Activated CD4-positive, alpha-beta T cell treated with anti-CD3 and anti-CD28 coated beads, Interleukin-2, amount 10 ng/mL, durations not matched to agents 24 days and 14 days (primary cell): ENCODE measurements at places on chromosomes 4 and X. TPM values are rescaled to one million over a fixed set of nuclear protein-coding genes. Genes with fewer than 3 reads are reported as not detected.

TGIF2LX gene
- not detected in 2 replicates for total RNA-seq

TLR1 gene
- 0.85 and 2.6 TPM in 2 replicates for total RNA-seq

RIPPLY1 gene
- not detected in 2 replicates for total RNA-seq

GATA1 gene
- total RNA-seq, result not detected in 2 replicates

CLDN22 gene
- not detected in 2 replicates for total RNA-seq

- peak overlapping the region; percentile 43 for H3K4me3 ChIP-seq
- H3K36me3 ChIP-seq, result no peaks in the 10 kb centered on the region
- no peak overlapping the region for H3K27ac ChIP-seq
- H3K4me1 ChIP-seq, result peaks cover 3% of the 10 kb centered on the region
These were observed 448 bp downstream of the TLL1 start for GRCh38 chr4:165873298-165874071.

DNA sequence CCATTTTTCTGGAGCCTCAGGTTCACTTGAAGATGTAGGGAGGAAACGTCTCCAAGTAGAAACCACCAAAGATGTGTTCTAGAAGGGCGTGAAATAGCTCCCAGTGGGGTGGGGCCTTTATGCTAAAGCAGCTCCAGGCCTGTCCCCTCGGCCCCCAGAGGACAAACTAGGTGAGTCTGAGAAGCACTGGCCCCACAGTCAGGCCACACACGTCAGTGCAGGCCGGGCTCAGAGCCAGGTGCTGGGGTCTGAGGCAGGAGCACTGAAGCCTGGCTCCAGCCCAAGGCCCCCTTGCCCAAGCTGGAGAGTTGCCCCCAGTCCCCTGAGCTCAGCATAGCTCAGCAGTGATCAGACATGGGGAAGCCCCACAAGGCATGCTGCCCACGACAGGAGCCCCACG, 95.4 kb upstream of the PSAPL1 start:
- no peak overlapping the region for H3K4me3 ChIP-seq
- no peak overlapping the region for H3K27ac ChIP-seq
- H3K36me3 ChIP-seq, result no peaks in the 10 kb centered on the region
- no peak for DNase-seq
- no peaks in the 10 kb centered on the region for H3K4me1 ChIP-seq

DNA sequence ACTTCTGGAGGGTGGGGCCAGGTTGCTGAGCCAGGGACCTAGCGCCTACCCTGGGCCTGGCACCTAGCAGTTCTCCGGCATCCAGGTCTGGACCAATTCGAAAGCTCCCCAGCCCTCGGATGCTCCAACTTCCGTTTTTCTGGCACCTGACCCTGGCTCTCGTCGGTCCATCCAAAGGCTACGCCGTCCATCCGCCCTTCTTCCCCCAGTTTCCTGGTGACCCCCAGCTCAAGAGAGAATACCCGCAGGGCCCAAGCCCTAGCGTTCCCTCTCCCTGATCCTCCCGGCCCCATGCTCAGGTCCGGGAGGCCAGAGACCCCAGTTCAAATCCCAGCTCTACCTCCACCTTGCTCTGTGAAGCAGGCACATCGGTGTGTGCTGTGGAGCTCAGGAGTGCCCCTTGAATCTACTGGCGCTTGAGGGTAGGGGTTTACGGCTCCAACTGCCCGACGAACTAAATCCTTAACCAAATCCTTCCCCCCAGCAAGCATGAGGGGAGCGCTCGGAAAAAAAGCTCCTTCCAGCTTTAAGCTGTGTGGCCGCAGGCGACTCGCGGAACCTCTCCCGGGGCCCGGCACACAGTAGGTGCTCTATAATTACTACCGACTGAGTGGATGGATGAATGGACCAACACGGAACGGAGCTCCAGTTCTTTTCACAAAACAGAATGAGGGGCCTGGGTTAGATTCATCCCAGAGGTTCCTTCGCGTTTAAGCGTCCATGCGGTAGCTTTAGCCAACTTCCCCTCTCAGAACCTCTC, 1.1 kb downstream of the CRMP1 start:
- DNase-seq, result no peak
- H3K4me3 ChIP-seq, result no peak overlapping the region
- H3K27ac ChIP-seq, result no peak overlapping the region

GRCh38 chr4:26731351-26732035, 129.1 kb upstream of the STIM2 start:
- H3K27ac ChIP-seq, result no peak overlapping the region
- peaks cover 2% of the 10 kb centered on the region for H3K27me3 ChIP-seq
- H3K36me3 ChIP-seq, result no peaks in the 10 kb centered on the region
- H3K4me1 ChIP-seq, result peaks cover 10% of the 10 kb centered on the region
- no peak overlapping the region for H3K4me3 ChIP-seq

DNA sequence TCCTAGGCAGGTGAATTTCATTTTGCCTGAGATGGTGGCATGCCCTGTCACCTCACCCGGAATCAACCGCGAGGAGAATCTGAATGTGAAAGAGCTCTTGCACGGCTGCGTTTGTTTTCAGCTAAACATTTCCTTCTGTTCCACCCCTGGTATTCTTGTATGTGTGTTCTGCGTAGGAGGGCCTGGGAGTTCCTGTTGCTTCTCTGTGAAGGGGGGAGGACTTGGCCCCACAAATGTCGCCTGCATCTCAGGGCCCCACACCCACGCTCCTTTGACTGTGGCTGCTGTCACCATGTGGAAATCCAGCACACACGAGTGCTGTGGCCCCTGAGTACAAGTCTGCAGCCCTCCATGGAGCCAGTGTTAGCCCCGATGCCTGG, 45.8 kb upstream of the CLCN4 start:
- DNase-seq, result peak; percentile 77
- no peaks in the 10 kb centered on the region for H3K27me3 ChIP-seq

DNA sequence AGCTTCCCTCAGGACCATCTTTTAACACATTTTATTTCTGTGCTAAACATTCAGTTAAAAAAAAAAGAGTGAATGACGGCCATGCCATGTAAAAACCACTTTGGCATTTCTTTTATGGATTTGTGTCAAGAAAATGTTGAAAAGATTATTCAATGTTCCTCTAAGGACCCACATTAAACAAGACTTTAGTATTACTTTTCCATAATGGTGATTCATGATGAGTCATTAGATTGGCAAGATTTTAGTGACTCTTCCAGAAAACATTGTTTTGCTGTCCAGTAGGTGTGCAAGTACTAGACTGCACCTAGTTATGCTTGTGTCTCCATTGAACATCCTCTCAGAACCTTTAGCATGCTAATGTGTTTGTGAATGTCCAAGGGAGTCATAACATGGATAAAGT, 748.6 kb downstream of the STPG2 start:
- no peak for DNase-seq
- H3K27ac ChIP-seq, result no peak overlapping the region
- H3K4me3 ChIP-seq, result no peak overlapping the region
- no peaks in the 10 kb centered on the region for H3K4me1 ChIP-seq
- no peaks in the 10 kb centered on the region for H3K27me3 ChIP-seq

DNA sequence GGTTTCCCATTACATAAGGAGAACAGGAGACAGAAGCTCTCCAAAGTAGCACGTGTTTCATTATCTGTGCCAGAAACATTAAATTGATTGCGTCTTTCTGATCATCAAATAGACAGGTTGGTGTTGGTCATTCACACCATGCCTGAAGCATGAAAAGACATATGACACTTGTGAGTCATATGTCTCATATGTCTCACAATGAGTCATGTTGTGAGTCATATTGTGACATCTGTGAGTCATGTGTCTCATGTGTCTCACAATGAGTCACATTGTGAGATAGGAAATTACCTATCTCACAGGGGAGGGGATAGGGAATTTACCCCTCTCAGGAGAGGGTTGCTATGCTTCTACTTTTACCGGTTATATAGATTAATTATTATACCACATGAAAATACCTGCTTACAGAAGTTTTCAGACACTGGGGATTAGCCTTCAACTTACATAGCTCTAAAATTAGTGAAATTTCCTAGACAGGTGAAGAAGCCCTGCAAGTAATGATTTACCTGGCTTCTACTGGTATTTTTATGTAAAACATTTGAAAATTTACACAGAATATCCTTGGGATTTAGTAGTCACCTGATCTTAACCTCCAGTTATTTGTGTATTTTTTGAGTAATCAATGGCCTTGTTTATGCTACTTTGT, 80.8 kb downstream of the NPFFR2 start:
- H3K36me3 ChIP-seq, result no peaks in the 10 kb centered on the region
- H3K27me3 ChIP-seq, result no peaks in the 10 kb centered on the region
- H3K4me1 ChIP-seq, result peaks cover 7% of the 10 kb centered on the region
- H3K4me3 ChIP-seq, result no peak overlapping the region
